ENCODE measurements at places on chromosomes 1 and 21. TPM values are rescaled to one million over a fixed set of nuclear protein-coding genes. Genes with fewer than 3 reads are reported as not detected.

C8B gene
- total RNA-seq = not detected

GRCh38 chr1:101713760-101714159 is 283.0 kb downstream of the OLFM3 start:
- DNase-seq = no peak

DNA sequence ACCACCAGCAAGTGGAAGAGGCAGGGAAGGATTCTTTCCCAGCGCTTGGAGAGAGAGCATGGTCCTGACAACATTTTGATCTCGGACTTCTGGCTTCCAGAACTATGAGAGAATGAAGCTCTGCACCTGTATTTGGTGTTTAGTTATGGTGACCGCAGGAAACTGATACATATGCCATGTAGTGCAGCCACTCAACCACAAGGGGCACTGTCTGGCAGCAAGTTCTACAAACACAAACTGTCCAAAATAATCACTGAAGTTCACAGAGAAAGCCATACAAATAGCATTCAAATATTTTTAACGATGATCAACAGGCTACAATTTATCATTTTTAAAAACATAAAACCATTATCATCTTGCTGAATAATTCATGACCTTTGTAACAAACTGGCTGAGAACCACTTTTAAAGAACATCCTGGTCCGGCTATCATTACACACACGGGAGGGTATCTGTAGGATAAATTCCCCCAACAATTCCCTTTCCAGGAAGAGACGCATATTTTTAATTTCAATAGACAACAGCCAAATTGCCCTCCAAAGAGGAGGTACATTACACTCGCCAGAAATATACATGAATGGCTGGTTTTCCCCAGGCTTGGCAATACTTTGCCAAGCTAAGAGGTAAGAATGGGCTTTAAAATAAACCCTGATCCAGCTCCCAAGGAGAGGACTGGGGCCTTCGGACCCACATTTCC is 9.2 kb upstream of the CBR3 start:
- peak; percentile 55 for DNase-seq

FAM72D gene
- total RNA-seq = not detected

DNA sequence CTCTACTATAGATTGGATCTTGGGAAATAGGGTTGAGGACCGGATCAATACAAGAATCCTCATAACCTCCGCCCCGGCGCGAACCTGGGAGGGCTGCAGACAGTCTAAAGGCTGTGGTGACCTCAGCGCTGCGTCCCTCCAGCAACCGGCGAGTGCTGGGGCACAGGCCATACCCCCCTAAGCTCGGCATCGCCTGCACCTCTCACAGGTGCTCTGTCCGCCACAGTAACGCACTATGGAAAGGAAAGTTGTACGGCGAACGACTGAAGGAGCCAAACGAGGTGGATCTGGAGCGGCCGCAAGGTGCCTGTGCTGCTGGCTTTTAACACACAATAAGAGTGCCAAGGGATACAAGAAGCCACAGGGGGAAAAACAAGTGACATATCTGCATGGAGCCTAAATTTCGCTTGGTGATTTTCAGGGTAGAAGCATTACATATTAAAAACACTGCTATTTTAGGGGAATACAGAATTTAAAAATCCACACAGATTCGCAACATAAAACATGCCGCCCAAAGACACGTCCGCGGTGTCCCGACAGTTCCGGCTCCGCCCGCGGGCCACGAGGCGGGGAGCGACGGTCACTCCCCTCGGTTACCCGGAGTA is 1.4 kb upstream of the RBM15 start:
- DNase-seq = peak; percentile 60

BECN2 gene
- not detected for total RNA-seq

DNA sequence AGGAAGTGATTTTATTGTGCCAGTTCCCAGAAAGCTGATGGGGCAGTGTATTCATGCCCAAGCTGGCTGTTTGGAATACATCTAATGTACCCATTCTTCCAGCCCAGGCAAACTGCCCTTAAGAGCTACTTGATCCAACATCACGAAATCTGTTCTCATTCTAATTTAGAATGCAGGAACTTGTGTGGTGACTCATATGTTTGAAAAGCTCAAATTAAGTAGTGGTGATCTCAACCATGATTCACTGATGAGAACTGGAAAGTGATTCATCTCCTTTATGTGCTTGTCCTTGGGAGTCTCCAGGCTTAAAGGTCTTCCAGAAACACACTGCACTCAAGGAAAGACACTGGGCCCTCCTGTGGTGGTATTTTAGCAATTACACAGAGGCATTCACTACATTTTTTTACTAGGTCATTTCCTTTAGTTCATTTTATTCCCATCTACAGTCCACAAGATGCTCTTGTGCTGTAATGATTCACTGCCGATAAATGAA is 65.4 kb downstream of the RPE65 start:
- no peak for DNase-seq

GRCh38 chr1:202551683-202552082 is 158.6 kb downstream of the SYT2 start:
- DNase-seq = no peak

AGL gene
- 59.7 TPM for total RNA-seq
